Effector CD4-positive, alpha-beta T cell (primary cell): ENCODE measurements at places on chromosomes 6 and 20.

GRCh38 chr6:13398069-13398381 lies 69.7 kb upstream of the TBC1D7 start:
- DNase-seq, result no peak

GRCh38 chr20:46195264-46196036 lies 77.3 kb downstream of the CD40 start:
- DNase-seq, result no peak

GRCh38 chr20:35791821-35792220 lies 20.0 kb downstream of the PHF20 start:
- no peak for DNase-seq

GRCh38 chr6:28696167-28696566 lies 170.5 kb downstream of the GPX5 start:
- DNase-seq, result no peak

GRCh38 chr20:5822569-5822968 lies 72.4 kb downstream of the SHLD1 start:
- no peak for DNase-seq

GRCh38 chr20:42920776-42921175 lies 268.9 kb downstream of the PTPRT start:
- no peak for DNase-seq

DNA sequence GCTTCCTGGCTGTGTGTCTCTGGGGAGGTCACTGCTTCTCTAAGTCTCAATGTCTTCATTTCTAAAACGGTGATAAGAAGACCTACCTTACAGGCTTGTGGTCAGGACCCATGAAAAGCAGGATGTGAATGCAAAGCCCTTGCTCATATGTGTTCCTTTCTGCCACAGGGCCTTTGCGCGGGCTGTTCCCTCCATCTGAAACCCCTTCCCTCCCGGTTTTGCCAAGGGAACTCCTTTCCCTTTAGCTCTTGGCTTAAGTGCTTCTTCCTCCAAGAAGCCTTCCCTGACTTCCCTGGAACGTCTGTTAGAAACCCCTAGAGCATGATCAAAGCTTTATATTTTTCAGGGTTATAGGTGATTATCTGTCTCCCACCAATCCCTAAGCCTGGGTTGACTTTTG lies 147.2 kb upstream of the PTPN1 start:
- no peak for DNase-seq

GRCh38 chr6:113258771-113259170 lies 598.4 kb upstream of the MARCKS start:
- DNase-seq, result no peak

DNA sequence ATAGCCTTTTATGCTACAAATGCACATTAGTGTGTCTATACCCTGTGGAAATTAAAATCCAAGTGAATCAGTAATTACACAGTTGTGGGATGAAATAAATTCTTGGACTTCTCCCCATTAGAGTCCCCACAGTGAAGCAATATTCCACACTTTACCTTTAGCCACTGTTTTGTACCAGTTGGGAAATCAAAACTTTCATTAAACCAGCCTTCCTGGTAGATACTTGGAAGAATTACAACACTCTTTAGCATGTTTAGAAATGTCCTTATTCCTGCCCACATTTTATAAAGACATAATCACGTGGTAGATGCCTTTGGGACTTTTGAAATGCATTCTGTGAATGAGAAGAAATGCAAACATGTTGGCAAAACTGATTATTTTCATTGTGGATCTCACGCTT lies 49.0 kb upstream of the ANKEF1 start:
- no peak for DNase-seq

DNA sequence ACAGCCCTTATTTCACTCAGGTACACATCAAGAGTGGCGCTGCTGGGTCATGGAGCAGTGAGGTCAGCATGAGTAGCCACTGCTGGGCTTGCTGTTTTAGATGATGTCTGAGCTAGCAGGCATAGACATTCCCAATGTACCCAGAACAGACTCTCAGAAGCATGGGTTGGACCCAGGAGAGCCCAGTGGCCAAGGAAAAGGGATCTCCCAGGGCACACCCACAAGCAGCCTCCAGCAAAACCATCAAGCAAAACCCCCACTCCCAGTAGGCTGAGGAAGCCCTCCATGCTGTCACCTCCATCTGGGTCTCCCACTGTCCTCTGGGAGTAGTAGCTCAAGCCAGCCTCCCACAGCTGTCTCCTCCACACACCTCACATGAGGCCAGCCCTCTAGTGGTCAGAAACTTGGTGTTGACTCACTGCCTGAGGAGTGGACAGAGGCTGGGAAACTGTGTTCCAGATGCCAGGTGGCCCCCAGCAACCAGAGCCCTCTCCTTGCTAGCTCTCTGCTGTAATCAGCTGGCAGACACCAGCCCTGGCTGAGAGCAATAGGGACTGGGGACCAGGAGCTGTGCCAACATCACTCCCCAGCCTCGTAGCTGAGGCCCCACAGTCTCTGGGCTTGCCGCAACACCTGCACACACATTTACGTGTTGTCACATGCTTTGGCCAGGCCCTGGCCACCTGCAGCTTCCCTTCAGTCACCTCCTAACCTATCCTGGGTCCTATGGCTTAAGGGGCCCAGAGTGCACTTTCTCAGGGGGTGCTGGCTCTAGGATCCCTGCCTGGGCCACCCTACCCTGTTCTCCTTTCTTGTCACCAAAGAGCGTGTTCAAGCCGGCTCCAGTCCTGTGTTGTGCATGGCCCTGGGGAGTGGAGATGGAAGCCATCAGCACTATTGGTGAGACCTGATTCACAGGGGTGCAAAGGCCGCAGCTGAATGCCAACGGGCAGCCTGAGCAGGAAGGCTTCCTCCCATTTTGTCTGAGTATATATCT lies 1.9 kb upstream of the AP5S1 start:
- no peak for DNase-seq

DNA sequence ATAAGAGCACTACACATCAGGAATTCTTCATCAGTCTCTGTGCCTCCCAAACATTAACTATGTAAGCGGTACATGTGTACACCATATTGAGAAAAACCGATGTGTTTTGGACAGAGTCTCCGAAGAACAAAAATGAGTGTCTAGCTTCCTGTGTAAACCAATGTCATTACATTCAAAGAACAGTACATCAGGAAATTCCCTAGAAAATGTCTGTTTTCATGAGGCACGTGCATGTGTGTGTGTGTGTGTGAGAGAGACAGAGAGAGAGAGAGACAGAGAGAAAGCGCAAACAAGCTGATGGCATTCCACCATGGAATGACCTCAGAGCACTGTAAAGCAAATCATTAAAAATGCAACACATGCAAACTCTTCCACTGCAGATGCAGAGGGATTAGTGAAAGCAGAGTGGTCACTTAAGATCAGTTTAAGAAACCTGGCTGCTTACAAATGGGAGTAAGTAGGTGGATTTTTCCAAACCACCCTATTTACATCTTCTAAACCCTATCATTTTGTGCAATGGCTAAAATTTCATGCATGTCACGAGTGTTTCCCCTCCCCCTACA lies 133.9 kb downstream of the HIVEP2 start:
- no peak for DNase-seq

DNA sequence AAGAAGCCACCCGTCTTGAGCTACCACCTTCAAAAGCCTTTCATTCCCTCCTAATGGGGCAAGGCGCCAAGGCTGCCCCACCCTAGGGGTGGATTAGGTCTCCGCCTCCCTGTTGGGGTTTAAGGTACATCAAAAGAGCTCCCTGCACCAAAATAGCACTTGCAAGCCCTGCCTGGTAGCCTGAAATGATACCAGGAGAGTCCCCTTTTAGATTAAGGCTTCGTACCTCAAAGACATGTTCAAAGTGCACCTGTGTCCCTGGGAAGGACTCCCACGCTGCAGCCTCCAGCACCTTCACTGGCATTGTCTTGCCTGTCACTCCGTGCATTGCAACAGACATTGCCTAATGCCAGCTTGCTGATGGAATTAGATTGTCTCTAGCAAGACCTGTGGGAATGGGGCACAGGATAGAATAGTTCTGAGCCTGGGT lies 15.7 kb upstream of the CDKN1A start:
- DNase-seq, result no peak

DNA sequence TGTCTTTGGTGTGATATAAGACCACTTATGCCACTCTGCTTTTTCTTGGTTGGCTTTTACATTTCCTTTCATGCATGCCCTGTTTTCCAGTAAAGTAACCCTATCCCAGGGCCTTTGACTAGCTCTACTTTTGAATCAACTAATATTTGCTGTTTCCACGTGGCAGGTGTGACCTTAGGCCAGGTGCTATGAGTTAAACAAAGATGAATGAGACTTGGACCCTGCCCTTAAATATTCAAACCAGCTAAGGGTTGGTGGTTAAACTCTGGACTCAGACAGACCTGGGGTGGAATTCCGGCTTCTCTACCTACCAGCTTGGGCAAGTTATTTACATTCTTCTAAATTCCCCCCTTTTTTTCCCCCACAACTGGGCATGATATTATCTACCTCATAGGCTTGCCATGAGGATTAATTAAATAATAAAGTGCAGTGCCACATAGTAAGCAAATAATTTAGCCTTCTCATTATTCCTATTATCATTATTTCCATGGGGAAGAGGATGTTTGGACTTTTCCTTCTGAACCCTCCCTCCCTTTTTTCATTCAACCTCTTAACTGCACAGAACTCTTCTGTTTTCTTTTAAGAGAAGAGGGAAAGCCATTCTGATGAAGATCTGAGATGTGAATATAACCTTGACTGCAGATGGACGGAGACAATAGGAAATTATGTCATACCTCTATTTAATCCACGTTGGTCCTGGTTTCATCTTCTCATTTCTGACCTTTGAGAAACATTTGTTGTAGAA lies 143.6 kb upstream of the TNFAIP3 start:
- no peak for DNase-seq

GRCh38 chr6:43505718-43506117 lies 4.4 kb downstream of the LRRC73 start:
- no peak for DNase-seq
